Stomach (tissue), 19 donors: ENCODE measurements at places on chromosomes 7 and 10. TPM values are rescaled to one million over a fixed set of nuclear protein-coding genes. Genes with fewer than 3 reads are reported as not detected.

GRCh38 chr7:131608116-131608500 lies 51.7 kb upstream of the PODXL start:
- H3K27me3 ChIP-seq: no peaks in the 10 kb centered on the region
- no peak overlapping the region for H3K27ac ChIP-seq
- H3K36me3 ChIP-seq: no peaks in the 10 kb centered on the region

GRCh38 chr7:24440892-24441291 lies 132.4 kb upstream of the PALS2 start:
- H3K36me3 ChIP-seq: no peaks in the 10 kb centered on the region
- no peaks in the 10 kb centered on the region for H3K27me3 ChIP-seq
- no peaks in the 10 kb centered on the region for H3K4me1 ChIP-seq
- DNase-seq: no peak

DNA sequence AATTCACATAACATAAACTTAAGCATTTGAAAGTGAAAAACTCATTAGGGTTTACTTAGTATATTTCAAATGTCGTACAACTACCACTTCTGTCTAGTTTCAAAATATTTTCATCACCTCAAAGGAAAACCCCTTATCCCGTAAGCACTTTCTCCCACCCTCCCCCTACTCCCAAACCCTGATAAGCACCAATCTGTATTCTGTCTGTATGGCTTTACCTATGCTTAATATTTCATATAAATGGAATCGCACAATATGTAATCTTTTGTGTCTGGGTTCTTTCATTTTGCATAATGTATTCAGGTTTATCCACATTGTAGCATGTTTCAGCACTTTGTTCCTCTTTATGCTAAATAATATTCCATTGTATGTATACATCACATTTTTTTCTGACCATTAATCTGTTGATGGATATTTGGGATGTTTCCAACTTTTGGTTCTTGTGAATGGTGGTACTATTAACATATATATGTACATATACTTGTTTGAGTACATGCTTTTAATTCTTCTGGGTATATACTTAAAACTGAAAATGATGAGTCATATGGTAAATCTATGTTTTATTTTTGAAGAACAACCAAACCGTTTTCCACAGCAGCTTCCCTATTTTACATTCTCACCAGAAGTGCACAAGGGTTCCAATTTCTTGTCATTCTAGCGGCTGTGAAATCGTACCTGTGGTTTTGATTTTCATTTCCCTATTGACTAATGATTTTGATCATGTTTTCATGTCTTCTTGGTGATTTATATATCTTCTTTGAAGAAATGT lies 6.2 kb upstream of the STARD3NL start:
- no peaks in the 10 kb centered on the region for H3K4me1 ChIP-seq
- H3K4me3 ChIP-seq: no peak overlapping the region
- no peak overlapping the region for H3K27ac ChIP-seq
- H3K27me3 ChIP-seq: no peaks in the 10 kb centered on the region
- H3K36me3 ChIP-seq: no peaks in the 10 kb centered on the region

Gene H2BK1
- total RNA-seq: not detected

DNA sequence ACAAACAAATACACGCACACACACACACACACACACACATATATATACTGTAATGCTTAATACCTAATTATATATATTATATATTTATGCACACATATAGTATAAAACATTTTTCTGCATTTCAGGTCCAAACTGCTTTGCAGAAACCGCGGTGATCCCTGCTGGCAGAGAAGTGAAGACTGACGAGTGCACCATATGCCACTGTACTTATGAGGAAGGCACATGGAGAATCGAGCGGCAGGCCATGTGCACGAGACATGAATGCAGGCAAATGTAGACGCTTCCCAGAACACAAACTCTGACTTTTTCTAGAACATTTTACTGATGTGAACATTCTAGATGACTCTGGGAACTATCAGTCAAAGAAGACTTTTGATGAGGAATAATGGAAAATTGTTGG lies 138.5 kb downstream of the VWC2 start:
- DNase-seq: no peak
- no peaks in the 10 kb centered on the region for H3K36me3 ChIP-seq
- H3K27me3 ChIP-seq: no peaks in the 10 kb centered on the region

DNA sequence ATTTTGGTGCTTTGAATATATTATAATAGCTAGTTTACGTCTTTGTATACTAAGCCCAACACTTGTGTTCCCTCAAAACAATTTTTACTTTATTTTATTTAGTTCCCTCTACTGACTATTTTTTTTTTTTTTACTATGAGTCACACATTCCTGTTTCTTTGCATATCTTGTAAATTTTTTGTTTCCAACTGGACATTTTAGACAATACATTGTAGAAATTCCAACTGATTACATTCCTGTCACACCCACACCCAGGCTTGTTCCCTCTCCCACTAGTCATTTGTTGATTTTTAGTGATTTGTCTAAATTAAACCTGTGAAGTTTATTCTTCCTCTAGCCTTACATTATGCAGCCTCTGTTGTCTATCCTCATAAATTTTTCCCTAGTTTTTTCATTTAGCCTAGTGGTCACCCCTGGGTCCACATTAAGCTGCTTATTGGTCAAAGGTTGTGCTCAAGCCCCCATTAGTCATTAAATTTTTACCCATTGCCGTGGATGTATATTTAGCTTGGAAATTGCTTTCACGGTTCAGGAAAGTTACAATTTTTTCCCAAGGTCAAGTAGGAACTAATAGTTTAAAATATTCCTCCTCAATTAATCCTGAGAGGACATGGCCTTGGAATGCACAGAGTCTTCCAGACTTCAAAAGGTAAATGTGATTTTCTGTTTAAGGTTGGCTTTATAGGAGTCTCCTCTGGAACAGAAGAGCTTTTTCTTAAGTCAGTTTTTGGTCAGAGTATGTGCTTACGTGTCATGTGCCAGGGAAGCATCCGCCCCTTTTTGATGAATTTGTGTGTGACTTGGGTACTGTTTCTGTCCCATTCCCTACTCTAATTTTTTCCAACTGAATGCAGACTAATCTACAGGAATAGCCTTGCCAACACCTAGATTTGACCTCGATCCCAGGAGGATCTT lies 207.6 kb upstream of the TMEM72 start:
- no peak overlapping the region for H3K4me3 ChIP-seq
- H3K36me3 ChIP-seq: no peaks in the 10 kb centered on the region
- H3K4me1 ChIP-seq: no peaks in the 10 kb centered on the region
- no peak overlapping the region for H3K27ac ChIP-seq
- DNase-seq: no peak
- H3K27me3 ChIP-seq: no peaks in the 10 kb centered on the region

DNA sequence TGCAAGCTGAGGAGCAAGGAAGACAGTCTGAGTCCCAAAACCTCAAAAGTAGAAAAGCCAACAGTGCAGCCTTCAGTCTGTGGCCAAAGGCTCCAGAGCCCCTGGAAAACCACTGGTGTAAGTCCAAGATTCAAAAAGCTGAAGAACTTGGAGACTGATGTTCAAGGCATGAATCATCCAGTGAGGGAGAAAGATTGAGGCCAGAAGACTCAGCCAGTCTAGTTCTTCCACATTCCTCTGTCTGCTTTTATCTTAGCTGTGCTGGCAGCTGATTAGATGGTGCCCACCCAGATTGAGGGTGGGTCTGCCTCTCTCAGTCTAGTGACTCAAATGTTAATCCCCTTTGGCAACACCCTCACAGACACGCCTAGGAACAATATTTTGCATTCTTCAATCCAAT lies 20.1 kb upstream of the MDFIC start:
- H3K36me3 ChIP-seq: no peaks in the 10 kb centered on the region
- no peaks in the 10 kb centered on the region for H3K4me1 ChIP-seq
- H3K27ac ChIP-seq: no peak overlapping the region
- no peaks in the 10 kb centered on the region for H3K27me3 ChIP-seq
- H3K4me3 ChIP-seq: no peak overlapping the region

Gene FBXO24
- 0.37 TPM for total RNA-seq

Gene CLRN3
- not detected for total RNA-seq

- H3K4me1 ChIP-seq: no peaks in the 10 kb centered on the region
- H3K36me3 ChIP-seq: no peaks in the 10 kb centered on the region
- DNase-seq: no peak
- no peaks in the 10 kb centered on the region for H3K27me3 ChIP-seq
Observed at GRCh38 chr10:130053561-130053960, 57.1 kb downstream of the C10orf143 start.

GRCh38 chr7:90958647-90959046 lies 305.6 kb upstream of the FZD1 start:
- H3K36me3 ChIP-seq: no peaks in the 10 kb centered on the region
- no peak overlapping the region for H3K4me3 ChIP-seq
- H3K27ac ChIP-seq: no peak overlapping the region
- no peak for DNase-seq

Gene EBLN1
- not detected for total RNA-seq

- H3K27me3 ChIP-seq: no peaks in the 10 kb centered on the region
- no peak for DNase-seq
- no peak overlapping the region for H3K4me3 ChIP-seq
- peaks cover 9% of the 10 kb centered on the region for H3K36me3 ChIP-seq
- H3K27ac ChIP-seq: no peak overlapping the region
Observed at GRCh38 chr10:132668048-132668394, 117.9 kb downstream of the NKX6-2 start.

Gene GARIN1A
- 1.2 TPM for total RNA-seq

- H3K27me3 ChIP-seq: no peaks in the 10 kb centered on the region
- no peak overlapping the region for H3K27ac ChIP-seq
- H3K36me3 ChIP-seq: peaks cover 32% of the 10 kb centered on the region
- H3K4me3 ChIP-seq: no peak overlapping the region
- H3K4me1 ChIP-seq: no peaks in the 10 kb centered on the region
- no peak for DNase-seq
Observed at GRCh38 chr7:50589364-50589763, 24.2 kb upstream of the DDC start.

- H3K36me3 ChIP-seq: no peaks in the 10 kb centered on the region
- no peaks in the 10 kb centered on the region for H3K27me3 ChIP-seq
- peaks cover 55% of the 10 kb centered on the region for H3K4me1 ChIP-seq
- no peak overlapping the region for H3K4me3 ChIP-seq
- no peak overlapping the region for H3K27ac ChIP-seq
- DNase-seq: no peak
Observed at GRCh38 chr7:151719031-151719896, 157.7 kb downstream of the PRKAG2 start.

Gene ZNF37A
- total RNA-seq: 4.3 TPM

GRCh38 chr10:86107131-86107530 lies 259.5 kb downstream of the GRID1 start:
- no peaks in the 10 kb centered on the region for H3K36me3 ChIP-seq
- H3K27ac ChIP-seq: no peak overlapping the region
- no peaks in the 10 kb centered on the region for H3K4me1 ChIP-seq
- no peak overlapping the region for H3K4me3 ChIP-seq
- DNase-seq: no peak
- no peaks in the 10 kb centered on the region for H3K27me3 ChIP-seq

DNA sequence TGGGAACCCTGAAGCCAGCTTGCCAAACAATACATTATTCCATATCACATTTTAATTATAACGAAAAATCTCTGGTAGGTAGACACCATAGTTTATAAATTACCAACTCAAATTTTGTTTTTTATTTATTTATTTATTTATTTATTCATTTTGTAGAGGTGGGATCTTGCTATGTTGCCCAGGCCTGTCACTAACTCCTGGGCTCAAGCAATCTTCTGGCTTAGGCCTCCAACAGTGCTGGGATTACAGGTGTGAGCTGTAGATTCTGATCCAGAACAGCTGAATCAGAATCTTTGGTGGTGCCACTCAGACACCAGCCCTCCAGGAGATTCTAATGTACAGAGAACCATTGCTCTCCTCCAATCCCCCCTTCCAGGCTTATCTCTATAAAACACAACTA lies 1.7 kb downstream of the PON2 start:
- H3K27ac ChIP-seq: no peak overlapping the region
- H3K27me3 ChIP-seq: no peaks in the 10 kb centered on the region
- H3K4me1 ChIP-seq: peaks cover 16% of the 10 kb centered on the region
- H3K36me3 ChIP-seq: no peaks in the 10 kb centered on the region
- DNase-seq: no peak

Gene DENND2A
- 17.8 TPM for total RNA-seq

Gene ZPBP
- not detected for total RNA-seq

Gene GHRHR
- total RNA-seq: not detected

Gene GIMAP4
- total RNA-seq: not detected

DNA sequence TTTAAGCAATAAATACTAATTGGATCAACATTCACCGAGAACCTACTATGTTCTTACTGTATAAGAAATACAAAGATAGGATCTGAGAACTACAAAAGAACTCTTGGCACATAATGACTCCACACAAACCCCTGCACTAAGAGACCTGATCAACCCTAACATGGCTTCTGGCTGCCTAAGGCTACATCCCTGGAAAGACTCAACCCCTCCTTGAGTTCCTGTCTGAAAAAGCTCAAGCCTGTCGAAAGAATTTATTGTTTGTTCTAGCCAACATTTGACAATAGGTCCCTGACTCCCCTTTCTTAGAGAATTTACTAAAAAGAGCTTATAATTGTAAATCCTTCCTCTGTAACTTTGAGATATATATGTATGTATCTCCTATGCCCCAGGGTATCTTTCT lies 125.3 kb upstream of the SGCE start:
- DNase-seq: no peak
- no peak overlapping the region for H3K4me3 ChIP-seq
- no peaks in the 10 kb centered on the region for H3K27me3 ChIP-seq
- H3K36me3 ChIP-seq: no peaks in the 10 kb centered on the region

DNA sequence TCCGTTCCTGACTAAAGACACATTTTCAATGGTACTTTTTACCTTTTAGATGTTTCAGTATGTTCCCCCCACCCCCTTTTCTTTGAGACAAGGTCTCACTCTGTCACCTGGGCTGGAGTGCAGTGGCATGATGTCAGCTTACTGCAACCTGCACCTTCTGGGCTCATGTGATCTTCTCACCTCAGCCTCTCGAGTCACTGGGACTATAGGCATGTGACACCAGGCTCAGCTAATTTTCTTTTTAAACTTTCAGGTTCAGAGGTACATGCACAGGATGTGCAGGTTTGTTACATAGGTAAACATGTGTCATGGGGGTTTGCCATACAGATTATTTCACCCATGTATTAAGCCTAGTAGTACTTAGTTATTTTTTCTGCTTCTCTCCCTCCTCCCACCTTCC lies 99.3 kb upstream of the RPA3 start:
- H3K27me3 ChIP-seq: no peaks in the 10 kb centered on the region
- no peak overlapping the region for H3K4me3 ChIP-seq
- H3K36me3 ChIP-seq: no peaks in the 10 kb centered on the region
- H3K4me1 ChIP-seq: peaks cover 13% of the 10 kb centered on the region
- no peak overlapping the region for H3K27ac ChIP-seq

DNA sequence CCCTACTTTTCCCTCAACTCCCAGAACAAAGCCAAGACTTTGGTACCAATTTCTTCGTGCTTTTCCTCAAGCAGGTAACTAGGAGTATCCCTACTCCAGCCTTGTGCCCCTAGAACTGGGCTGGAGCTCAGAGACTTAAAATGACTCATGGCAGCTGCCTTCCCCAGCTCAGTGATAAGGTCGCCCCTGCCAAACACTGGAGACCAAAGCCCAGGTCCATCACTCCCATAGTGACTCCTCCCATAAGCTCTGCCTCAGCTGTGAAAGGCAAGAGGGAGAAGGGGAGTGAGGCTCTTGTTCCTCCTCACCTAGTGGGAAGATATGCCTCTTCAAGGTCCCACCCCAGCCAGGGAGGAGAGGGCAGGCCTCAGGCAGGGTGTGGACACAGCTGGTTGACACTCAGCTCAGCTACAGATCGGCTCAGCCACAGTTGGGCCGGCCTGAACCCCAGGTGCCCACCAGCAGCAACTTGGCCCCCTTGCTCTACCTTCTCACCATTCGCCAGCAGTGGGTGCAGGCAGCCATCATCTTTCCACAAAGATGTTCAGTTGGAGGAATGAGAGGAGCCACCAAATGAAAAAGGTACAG lies 13.8 kb upstream of the CYREN start:
- H3K4me1 ChIP-seq: peaks cover 18% of the 10 kb centered on the region
- H3K4me3 ChIP-seq: no peak overlapping the region
- DNase-seq: no peak
- peaks cover 51% of the 10 kb centered on the region for H3K36me3 ChIP-seq
- no peaks in the 10 kb centered on the region for H3K27me3 ChIP-seq
- H3K27ac ChIP-seq: no peak overlapping the region

Gene MAT1A
- not detected for total RNA-seq
